ENCODE measurements at places on chromosomes 11 and 22. TPM values are rescaled to one million over a fixed set of nuclear protein-coding genes. Genes with fewer than 3 reads are reported as not detected.

Gene CRYBB1
- total RNA-seq = not detected

Gene HMOX1
- total RNA-seq = 105 TPM

Gene SCGB2A2
- total RNA-seq = not detected

Gene HBG1
- 2.3 TPM for total RNA-seq

Gene PAX6
- 0.49 TPM for total RNA-seq

Gene OR8G1
- total RNA-seq = not detected

Gene PRRG4
- total RNA-seq = 0.87 TPM

Gene USH1C
- total RNA-seq = not detected

Gene DTX4
- total RNA-seq = 0.21 TPM

Gene KDM4E
- not detected for total RNA-seq

Gene MRPL11
- total RNA-seq = 158 TPM

All from Panc1 (cell line).